Stimulated activated CD8-positive, alpha-beta memory T cell treated with anti-CD3 and anti-CD28 coated beads, Interleukin-4, amount 100 ng/mL, for 4 hours (primary cell): ENCODE measurements at places on chromosomes 3 and 15.

GRCh38 chr3:72595927-72596610 lies 252.2 kb downstream of the SHQ1 start:
- DNase-seq, result no peak

GRCh38 chr15:40769274-40770146 lies at the start of gene C15orf62:
Gene C15orf62 (plus strand): TSS chr15:40769980. CDS start chr15:40770496, 516 bp downstream.
- DNase-seq, result peak; percentile 73

GRCh38 chr15:63545520-63545919 lies 41.1 kb downstream of the USP3 start:
- no peak for DNase-seq

- DNase-seq, result no peak
Measured at GRCh38 chr3:131233900-131234668, 147.5 kb upstream of the NUDT16 start.

GRCh38 chr15:75076277-75076676 lies 52.9 kb downstream of the PPCDC start:
- DNase-seq, result no peak

- no peak for DNase-seq
Measured at GRCh38 chr3:121483290-121483689, 62.5 kb downstream of the POLQ start.

DNA sequence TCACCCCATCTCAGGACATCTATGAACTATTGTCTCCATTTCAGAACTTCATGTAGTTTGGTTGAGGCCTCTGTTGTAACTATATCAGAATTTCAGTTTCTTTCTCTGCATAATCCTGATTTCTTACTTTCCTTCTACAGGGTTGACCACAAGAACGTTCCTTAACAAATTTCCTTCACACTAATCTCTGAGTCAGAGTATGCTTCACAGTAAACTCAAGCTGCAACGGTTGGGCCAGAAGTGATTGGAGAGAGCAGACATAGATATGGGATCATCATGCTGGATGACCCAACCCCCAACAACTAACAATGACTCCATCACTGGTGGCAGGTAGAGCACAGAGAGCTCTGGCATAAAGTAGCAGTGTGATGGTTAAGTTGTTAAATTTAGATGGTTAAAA lies 128.8 kb upstream of the OSTN start:
- DNase-seq, result no peak

GRCh38 chr3:11287404-11287803 lies 15.2 kb downstream of the ATG7 start:
- no peak for DNase-seq

GRCh38 chr15:65032801-65033537 lies 3.5 kb upstream of the MTFMT start:
- DNase-seq, result no peak

- DNase-seq, result no peak
Measured at GRCh38 chr3:71838406-71838805, 53.5 kb upstream of the PROK2 start.

GRCh38 chr3:197298945-197299854 lies 788 bp upstream of the DLG1 start:
- no peak for DNase-seq
